ENCODE measurements at places on chromosomes 3 and 15.

DNA sequence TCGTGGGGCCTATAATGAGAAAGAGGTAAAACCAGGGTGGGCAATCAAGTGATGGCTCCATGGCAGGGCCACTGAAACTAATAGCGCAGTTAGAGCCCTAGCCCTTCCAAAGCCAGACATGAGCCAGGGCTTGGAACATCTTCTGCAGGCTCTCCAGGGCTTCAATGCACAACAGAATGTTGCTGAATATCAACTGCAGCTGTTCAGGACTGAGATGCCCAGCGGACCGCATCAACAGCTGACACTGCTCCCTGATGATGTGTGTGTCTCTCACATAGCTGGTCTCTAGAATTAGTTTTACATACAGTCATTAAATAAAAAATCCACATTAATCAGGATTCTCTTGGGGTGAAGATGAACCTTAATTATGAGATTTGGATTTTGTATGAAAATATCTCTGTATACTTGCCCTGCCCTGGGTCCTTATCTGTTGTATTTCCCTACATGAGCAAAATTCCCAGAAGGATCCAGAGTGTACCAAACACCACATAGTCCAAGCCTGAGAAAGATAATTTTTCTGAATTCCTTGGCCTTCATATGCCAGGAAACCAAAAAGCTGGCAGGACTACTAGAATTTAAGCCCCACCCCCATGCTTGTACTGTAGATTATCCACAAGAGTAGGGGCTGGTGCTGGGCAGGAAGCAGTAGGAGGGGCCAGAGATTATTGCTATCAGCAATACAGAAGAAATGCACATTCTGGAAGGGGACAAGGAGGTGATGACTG lies 7.7 kb upstream of the GOLGB1 start:
- DNase-seq = no peak

DNA sequence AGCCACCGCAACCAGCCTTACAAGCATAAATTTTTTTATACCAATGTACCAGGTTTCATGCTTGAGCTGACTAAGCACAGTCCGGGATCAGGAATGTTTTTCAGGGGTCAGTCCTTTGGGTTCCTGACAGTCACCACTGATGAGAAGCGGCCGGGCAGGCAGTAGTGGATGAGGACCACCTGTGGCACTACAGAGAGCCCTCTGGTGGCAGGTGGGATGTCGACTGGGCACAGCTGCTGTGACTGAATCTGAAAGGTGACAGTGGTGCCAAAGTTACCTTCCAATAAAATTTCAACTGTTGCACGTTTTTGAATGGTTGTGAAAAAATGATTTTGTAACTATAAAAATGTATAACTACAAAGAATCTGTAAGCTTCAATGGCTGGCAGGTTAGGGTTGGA lies 34.0 kb downstream of the TPRA1 start:
- DNase-seq = no peak

DNA sequence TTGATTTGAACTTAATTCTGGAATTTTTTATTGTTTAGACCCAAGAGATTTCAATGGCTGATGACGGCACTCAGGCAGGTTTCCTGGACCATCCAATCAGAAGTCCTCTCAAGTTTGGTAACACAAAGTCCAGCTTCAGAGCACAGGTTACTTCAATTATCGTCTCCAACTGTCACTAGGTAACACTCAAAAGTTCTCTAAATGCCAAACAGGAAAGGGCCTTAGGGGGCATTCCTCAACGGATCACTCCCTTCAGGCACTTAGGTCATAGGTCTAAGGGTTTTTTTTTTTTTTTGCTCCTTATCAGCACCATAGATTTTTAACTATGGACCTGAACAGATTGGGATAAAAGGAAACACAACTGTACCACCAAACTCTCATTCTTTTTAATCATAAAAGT lies 85.8 kb downstream of the MEIS2 start:
- no peak for DNase-seq

DNA sequence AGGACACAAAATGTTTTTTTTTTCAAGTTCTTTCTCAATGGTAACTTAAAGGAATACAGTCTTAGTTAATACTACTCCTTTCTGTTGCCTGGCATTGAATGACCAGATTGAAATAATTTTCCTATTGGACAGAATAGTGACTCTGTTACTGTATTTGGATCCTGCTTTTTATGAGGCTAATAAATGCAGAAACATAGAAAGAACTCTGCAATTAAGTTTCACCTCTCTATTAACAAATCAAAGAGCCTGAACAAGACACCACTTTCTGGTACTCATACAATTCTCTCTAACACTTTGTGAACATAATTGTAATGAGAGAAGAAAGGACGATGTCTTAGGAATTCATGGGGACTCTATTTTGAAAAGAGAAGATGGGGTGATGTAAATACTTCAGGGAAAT lies 308.4 kb upstream of the ROBO2 start:
- DNase-seq = no peak

DNA sequence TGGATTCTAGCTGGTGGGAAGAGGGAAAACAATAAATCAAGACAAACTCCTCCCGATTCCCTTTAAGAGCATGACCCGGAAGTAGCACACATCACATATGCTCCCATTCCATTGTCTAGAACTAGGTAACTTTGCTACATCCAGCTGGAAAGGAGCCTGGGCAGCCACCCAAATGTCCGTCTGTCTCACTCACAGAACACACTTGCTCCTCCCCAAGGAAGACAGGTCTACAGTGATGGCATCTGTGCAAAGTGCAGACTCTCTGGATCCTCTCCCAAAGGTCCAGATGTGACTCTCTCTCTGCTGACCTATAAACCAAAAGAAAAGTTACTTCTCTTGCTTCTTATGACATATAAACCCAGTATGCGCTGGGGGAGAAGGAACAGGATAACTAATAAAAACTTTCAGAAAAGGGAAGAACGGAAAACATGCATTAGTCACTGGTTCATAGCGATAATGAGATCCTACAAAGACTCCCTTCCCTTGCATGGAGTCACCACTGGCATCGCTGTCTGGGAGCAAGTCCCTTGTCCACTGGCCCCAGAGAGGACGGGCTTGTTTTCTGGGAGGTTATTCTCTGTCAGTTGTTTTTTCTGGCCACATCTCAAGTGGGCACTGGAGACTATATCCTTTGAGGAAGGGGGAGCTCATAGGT lies 29.8 kb upstream of the EPHB3 start:
- no peak for DNase-seq

DNA sequence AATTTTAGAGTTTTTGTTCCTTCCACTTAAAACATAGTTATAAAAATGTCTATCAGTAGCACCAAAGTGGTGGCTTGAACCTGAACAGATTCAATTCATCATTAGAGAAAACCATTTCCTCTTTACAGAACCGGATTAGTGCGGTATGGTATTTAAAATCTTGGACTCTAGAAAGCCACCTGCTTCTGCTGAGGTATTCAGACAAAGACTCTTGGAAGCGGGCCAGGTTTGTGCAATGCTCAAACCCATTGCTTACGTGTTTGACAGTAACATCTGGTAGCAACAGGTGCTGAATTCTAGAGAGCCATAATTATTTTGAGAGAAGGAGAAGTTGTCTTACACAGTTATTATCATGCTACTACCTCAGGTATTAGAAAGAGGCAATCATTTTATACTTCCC lies 290.5 kb downstream of the NAALADL2 start:
- DNase-seq = no peak

DNA sequence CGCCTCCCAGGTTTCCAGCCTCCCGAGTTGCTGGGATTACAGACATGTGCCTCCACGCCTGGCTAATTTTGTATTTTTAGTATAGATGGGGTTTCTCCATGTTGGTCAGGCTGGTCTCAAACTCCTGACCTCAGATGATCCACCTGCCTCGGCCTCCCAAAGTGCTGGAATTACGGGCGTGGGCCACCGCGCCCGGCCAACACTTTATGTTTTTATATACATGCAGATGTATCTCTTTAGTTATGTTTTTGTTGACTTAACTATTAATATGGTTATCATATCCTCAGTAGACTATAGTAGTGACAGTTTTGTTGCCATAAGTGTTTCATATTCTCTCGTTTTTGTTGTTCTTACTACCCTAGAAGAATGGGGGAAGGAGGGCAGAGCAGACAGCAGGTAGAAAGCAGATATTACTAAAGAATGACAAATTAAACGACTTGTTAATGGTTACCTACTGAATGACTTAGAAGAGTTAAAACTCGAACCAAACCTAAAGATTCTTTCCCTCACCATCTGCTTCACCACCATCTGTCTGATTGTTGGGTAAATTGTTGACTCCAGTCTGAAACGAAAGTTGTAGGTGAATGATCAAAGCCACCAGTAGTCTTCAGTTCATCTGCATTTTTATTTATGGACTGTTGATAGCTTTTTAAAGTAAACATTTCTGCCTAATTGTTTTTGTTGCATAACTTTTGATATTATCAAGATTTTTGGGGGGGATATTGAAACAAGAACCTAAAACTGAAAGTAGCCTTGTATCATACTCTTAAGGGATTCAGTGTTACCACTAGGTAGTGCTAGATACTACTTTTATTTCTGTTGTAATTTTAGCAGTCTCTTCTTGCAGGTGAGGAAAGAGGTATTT lies 89.3 kb downstream of the RASA2 start:
- DNase-seq = no peak

DNA sequence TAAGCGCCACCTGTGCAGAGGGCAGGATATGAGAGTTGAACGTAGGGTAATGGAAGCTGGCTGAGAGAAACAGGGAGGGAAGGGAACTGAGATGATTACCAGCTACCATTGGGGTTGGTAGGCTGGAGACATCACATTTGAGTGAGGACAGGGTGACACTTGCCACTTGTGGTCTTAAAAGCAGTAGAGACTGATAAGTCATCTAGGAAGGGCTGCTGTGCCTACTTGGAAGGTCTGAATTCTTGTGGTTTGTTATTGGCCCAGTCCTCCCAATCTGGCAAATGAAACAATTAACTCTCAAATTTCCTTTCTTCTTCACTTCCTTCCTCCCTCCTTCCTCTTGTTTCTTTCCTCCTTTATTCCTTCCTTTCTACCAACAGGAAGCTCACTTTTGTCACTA lies 46.8 kb downstream of the COL6A5 start:
- DNase-seq = no peak

DNA sequence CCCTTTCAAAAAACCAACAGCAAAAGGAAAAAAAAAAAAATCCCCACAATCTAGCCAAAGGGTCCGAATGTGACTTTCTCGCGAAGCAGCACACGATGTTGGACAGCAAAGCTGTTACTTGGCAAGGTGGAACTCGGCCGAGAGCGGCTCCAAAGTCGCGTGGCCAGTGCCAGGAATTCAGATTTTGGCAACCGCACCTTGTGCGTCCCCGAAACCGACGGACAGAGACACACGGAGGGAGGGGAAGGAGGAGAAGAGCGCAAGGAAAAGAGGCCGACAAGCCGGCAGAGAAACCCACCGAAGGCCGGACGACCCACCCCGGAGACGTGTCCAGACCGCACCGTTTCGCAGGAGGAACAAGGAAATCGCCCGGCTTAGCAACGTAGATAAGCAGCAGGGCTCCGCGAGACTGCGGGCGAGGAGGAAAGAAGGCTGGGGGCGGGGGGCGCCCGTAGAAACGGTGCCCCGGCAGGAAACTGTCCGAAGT lies 517.3 kb downstream of the MECOM start:
- no peak for DNase-seq

- no peak for DNase-seq
Measured at GRCh38 chr15:31476236-31476810, 149.7 kb downstream of the KLF13 start.

DNA sequence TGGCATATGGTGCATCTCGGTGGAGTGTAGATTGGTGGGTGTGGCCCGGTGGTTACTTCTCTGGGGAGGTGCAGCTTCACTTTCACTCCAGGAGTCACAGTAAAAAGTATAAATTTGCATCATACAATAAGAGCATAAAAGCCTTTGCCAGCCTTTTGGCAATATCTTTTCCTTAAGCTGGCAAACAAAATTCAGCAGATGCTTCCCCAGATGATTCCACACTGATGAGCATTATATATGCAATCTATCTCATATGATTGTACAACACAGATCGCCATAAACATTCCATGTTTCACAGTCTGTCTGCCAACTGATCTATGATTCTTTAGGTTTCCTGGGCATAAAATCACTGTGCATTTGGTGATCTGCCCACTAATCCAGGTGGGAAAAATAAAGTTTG lies 120.2 kb upstream of the ALCAM start:
- no peak for DNase-seq

- DNase-seq = no peak
Measured at GRCh38 chr3:142523921-142524566, 54.5 kb downstream of the ATR start.

DNA sequence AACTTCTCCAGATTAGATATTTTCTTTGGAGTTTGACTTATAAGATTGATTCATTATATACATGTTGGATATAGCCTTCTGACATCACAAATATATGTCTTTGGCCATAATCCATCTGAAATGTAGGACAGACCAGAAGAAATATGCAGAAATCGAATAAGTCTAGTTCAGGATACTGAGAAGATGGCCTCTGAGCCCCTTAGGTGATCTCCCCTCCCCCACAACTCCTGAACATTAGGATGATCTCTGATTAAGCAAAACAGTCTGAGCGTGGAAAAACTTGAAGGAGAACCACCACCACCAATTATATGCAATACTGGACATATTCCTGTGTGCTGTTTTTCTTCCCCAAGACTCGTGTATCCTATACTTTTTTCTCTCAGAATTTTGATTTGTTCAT lies 3.2 kb downstream of the SETD5 start:
- no peak for DNase-seq

DNA sequence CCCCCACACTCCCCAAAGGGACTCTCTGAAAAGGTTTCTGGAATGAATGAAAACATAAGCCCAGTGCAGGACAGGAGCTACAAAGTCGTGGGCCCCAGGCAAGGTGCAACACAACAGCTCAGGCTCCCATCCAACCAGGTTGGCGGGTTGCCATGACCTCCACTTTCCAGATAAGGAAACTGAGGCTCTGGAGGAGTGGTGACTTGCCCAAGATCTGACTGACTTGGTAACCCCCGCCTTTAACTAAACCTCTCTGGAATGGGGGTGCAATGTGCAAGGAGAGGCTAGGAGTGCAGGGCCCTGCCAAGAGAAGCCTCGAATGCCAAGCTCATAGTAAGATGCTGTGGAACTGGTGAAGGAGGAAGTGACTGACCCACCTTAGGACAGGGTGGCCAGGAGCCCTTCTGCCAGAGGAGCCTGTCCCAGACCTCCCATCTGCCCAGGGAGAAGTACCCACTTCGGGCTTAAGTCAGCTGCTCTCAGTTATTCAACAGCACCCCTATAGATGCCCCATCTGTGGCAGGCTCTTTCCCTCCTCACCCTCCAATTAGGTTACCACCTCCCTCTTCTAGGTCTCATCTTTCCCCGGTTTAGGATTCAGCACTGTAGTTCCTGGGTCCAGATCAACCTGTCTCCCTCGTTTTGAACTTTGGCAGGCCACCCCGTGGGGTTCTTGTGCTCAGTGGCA lies 553 bp upstream of the TNNC1 start:
- no peak for DNase-seq

DNA sequence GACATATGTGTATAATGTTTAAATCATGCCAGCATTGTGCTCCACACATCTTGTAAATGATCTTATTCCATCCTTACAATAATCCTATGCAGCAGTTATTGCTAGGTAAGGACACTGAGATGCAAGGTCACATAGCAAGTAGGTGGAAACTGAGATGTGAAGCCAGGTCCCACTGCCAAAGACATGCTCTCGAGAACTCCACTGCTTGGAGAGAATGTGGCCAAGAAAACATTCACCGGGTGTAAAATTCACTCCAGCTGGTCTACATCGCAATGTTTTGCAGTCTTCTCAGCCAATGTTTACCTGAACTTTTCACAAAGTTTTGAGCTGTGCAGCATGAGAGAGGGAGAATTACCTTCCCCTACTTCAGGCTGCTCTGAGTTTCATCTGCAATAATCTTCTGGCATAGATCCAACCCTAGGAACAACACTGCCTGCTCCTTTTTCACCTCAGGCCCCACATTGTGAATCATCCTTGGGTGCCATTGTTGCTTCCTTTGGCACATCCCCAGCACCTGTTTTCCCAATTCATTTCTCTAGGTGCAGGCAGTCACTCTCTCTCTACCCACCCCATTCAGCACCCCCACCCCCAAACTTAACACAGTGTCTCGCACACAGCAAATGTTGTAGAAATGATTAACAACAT lies 53.5 kb upstream of the PRTG start:
- no peak for DNase-seq

Data from stimulated activated CD4-positive, alpha-beta T cell treated with anti-CD3 and anti-CD28 coated beads, TNF-alpha, amount 100 ng/mL, for 4 hours (primary cell).